Skin of body (tissue), 3 donors: ENCODE measurements at places on chromosomes 2 and 18.
A peak's percentile ranks its signal among the peaks of the same experiment; 100 is the strongest.

- no peak for DNase-seq
Observed at GRCh38 chr2:171322928-171323327, 110.9 kb downstream of the METTL8 start.

GRCh38 chr2:119871725-119872124 is 112.0 kb downstream of the PTPN4 start:
- DNase-seq = no peak

- DNase-seq = peak; percentile 65
Observed at GRCh38 chr2:43255296-43255910, 29.0 kb upstream of the ZFP36L2 start.

- no peak for DNase-seq
Observed at GRCh38 chr2:47891369-47892337, 14.6 kb downstream of the FBXO11 start.

DNA sequence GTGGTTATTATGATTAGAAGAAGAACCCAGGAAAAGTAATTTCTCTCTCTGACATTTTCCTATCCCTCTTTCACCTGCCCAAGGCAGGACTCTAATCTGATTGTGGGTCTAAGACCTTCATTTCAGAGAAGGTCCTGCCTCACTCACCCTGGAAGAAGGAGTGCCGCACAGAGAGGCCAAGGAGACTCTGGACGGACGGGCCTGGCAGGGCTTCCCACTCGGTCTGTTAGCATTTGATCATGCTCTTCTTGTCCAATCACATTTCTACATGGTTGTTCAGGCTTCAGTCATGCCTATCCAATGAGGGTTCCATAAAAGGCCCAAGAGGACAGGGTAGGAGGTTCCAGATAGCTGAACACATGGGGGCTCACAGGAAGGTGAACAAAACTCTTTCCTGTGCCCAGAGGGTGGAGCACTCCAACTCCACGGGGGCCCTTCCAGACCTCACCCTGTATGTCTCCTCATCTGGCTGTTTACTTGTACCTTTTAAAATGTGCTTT is 27.0 kb downstream of the ZNF892 start:
- DNase-seq = no peak

DNA sequence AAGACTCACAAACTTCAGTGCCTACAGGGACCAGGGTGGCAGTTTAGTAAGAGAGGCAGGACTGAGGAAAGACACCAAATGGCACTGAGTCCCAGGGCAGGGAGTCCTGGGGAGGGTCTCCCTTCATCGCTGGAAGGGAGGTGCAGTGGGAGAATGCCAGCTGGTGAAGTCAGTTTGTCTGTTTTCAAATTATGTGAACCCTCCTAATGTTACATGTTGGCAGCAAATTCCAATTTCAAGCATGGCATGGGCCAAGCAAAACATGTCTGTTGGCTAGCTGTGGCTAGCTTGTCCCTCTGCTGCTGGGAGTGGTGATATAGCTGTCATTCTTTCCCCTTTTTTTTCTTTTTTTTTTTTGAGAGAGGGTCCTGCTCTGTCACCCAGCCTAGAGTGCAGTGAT is 55.9 kb upstream of the HAAO start:
- no peak for DNase-seq

- DNase-seq = no peak
Observed at GRCh38 chr2:10700078-10700803, 10.5 kb upstream of the NOL10 start.

DNA sequence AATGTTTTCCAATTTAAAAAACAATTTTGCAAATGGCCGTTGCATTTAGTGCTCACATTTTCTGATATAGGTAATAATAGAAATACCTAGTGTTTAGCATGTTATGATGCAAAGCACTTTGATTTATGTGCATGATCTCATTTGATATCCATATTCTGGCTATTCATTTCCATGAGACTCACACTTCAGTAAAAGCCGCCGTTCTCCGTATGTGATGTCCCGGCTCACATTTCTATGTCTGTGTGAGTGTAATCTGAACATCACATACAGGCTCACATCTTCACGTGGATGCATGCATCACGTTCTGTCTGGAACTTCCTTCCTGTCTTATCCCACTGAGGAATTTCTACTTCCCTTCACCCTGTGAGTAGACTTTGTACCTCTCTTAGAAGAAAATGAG is 45.8 kb downstream of the DCDC2C start:
- DNase-seq = no peak

GRCh38 chr2:75053484-75054112 is 95.2 kb downstream of the POLE4 start:
- no peak for DNase-seq

DNA sequence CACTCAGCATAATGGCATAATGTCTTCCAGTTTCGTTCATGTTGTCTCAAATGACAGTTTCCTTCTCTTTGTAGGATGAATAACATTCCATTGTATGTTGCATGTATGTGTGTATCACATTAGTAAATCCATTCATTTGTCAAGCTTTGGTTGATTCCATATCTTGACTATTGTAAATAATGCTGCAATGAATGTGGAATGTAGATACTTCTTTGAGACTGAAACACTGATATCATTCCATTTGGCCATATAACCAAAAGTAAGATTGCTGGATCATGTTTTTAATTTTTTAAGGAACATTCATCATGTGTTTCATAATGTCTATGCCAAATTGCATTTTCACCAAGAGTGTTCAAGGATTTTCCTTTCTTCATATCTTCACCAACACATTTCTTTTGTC is 1711.4 kb upstream of the PIK3C3 start:
- DNase-seq = peak; percentile 40

DNA sequence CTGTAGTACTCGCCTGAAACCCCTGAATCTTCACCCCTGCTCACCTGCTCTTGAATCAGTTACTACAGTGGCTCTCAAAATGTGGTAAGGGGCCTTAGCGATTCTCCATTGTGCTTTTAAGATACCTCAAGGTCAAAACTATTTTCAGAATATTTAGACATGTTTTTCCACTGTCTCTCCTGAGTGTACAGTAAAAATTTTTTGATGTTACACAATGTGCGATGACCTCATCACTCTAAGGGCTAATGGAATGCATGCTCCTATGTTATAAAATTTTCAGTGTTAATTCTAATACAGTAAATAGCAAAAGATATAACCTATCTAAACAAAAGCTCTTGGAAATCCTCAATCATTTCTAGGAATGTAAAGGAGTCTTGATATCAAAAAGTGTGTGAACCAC is 336.9 kb upstream of the PKDCC start:
- no peak for DNase-seq

DNA sequence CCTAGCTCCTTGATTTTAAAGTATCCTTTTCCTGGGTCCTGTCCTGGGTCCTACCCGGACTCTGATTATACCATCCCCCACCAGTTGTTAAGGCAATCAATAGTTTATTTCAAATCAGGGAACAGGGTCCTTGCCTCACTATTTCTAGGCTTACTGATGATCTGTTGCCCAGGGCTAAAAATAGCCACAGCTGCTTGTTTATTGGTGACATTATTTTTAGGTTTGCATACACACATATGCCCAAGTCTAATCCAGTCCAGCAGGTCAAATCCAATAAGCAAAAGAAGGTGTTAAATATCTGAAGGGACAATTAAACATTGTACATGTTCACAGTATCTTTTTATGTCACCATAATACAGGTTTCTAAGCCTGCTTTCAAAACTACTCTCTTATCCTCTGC is 66.0 kb downstream of the RAB10 start:
- no peak for DNase-seq

DNA sequence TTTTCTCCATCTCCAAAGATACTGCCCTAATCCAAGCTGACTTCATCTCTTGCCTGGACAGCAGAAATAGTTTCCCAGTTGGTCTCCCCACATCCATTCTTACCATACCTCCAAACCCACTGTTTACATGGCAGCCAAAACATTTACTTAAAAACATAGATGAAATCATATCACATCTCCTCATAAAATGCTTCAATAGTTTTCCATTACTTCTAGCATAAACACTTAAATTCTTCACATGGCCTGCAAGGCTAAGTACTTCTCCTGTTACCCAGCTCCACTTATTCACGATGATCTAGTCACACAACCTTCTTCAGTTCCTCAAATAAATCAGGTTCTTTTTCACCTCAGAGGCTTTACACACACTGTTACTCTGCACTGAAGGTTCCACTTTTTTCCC is 185.8 kb upstream of the ACVR2A start:
- no peak for DNase-seq

GRCh38 chr2:210442878-210443277 is 33.7 kb downstream of the LANCL1 start:
- DNase-seq = no peak

GRCh38 chr18:31042406-31043181 is at the start of gene DSC3:
Gene DSC3, minus strand, starts transcription at chr18:31042742. Its CDS starts 82 bp downstream, at chr18:31042660.
- peak; percentile 41 for DNase-seq

DNA sequence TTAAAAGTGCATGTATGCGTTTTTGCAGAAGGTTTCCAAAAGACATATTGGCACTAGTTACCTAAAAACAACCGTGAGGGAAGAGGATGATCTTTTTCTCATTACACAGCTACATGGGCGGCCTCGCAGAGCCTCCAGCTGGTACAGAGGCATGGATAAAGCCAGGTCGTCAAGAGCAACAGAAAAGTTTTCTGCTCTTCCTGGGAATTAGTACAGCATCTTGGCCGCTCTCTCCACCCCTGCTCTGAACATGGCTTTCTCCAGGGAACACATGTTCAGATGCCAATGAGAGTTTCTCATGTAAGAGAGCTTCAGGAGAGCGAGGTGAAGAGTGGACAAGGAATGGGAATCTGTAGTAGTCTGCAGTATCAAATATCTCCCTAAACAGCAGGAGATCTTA is 108.4 kb downstream of the ZEB2 start:
- no peak for DNase-seq

DNA sequence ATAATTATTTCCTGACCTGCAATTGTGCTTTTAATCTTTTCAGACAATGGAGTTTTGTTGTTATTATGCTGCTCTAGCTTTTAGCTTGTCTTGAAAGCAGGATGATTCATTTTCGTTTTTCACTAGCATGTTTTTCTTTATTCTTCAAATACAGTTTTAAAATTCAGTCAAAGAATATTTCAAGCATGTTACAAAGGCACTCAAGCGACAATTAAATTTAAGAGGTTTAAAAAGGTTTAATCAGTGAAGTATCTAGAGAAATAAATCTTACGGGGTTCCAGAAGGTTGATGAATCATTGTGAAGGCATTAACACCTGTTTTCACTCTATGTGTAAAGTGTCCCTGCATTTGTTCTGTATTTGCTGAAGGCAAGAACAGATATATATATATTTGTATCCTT is 390.7 kb upstream of the TMEFF2 start:
- DNase-seq = no peak

DNA sequence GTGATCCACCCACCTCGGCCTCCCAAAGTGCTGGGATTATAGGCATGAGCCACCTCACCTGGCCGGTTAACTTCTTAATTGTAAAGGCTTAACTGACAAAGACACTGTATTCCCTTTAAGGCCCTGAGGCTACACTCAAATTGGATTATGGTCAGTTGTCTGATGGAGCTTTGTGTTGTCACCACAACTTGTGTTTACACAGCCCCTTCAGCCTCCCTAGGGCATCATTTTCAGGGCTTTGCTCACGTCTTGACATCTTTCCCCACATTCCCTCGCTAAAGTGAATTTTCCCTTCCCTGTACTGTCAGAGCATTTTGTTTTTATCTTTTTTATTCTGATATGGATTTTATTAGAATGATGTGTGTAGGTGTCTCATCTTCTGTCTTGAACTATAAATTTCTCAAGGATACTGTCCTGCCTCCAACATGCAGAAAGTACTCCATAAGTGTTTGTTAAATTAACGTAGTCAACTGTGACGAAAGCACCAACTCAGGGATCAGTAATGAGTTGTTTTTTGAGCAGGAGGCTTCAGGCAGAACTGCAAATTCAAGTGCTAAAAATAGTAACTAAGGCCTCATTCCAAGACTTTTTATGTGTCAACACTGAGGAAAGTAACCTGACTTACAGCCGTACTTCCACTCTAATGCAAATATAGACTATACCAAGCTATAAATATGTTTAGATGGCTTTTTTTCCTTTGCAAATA is 77.1 kb upstream of the NARS1 start:
- no peak for DNase-seq

DNA sequence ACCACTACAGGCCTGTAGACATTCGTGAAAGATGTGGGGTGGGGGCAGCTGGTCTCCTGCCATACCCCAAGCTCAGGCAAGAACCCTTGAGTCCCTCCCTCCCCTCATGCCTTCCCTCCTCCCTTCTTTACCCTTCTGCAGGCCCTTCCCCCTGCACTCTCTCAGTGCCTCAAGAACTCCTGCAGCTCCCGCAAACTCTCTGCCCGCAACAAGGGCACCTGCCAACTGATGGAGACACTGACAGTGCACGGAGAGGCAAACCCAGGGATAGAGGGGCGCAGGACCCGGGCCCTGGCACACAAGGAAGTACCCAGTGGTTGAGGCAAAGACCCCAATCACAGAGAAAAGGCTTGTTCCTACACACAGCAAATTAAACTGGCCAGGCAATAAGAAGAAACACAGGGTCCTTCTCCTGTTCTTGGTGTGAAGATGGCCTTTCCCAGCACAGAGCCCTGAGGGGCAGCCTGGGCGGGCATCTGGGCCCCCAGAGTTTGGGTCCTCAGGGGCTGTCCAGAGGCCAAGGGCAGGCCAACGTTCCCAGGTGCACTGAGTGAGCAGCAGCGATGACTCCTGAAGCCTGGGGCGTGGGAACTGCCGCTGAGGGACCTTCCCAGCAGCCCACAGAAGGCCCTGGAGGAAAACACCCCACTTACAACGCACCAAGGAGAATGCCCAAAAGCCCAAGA is 1.6 kb downstream of the TEKT4 start:
- no peak for DNase-seq

DNA sequence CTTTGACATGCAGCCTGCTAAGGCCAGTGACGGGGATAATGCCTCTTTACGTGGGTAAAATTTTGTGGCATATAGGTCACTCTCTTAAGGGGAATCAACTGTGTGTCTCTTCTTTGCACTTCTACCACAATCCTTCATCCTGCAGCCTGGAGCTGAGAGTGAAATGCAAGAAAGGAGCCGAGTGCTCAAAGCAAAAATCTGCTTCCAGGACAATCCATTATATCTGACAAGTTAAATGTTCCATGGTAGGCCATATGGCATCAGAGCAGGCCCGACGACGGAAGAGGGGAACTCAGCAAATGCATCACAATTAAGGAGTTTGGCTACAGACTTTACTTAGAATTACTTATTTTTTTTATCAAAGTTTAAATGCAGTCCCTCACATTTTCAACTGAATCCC is 171.2 kb downstream of the TCF4 start:
- DNase-seq = no peak

DNA sequence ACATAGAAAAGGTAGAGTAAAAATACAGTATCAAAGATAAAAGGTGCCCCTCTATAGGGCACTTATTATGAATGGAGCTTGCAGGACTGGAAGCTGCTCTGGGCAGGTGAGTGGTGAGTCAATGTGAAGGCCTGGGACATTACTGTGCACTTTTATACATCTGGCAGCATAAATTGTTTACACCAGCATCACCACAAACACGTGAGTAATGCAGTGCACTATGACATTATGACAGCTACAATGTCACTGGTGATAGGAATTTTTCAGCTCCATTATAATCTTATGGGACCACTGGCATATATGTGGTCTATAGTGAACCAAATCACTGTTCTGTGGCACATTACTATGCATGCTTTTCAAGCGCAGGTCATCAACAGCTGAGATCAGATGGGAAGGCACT is 48.1 kb downstream of the TPGS2 start:
- no peak for DNase-seq
